ENCODE measurements at places on chromosomes 7 and 10.

DNA sequence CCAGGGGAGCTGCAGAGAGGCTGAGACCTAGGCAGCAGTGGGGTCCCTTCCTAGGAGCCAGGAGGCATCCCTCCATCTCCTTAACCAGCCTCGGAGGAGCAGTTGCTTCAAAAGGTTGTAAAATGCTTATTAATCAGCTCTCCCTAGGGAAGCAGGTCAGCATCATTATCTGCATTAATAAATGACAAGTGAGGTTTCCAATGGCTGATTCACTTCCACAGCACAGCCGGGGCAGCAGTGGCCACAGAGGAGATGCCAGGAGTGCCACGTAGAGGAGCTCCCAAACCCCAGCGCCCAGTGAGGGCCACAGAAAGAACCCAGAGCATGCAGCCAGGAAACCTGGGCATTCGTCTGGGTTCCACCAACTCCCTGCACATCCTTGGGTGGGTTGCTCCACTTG is 8.2 kb upstream of the NPFFR1 start:
- no peak for DNase-seq

DNA sequence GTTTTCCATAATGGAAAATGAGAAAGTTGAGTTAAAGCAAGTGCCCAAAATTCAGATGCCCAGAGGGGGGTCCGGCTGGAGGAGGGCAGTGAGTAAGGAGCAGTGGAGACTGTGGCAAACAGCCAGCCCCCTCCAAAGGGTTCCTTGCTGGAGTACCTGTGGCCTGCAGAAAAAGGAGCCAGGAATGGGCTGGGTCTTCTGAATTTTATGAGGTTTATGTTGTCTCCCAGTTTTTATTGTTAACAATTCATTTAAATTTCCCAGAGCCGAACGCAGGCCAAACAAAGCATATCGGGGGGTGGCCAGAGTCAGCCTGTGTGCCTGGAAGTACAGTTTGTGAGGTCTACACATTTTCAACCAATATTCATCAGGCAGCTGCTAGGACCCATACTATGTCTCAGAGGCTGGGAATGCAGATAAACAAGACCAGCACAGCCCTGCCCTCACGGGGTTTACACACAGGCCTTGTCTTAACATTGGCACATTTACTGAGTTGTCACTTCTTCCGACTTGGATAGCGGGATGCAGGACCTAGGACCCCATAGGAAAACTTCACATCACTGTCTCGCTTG is 12.9 kb upstream of the CSGALNACT2 start:
- no peak for DNase-seq

DNA sequence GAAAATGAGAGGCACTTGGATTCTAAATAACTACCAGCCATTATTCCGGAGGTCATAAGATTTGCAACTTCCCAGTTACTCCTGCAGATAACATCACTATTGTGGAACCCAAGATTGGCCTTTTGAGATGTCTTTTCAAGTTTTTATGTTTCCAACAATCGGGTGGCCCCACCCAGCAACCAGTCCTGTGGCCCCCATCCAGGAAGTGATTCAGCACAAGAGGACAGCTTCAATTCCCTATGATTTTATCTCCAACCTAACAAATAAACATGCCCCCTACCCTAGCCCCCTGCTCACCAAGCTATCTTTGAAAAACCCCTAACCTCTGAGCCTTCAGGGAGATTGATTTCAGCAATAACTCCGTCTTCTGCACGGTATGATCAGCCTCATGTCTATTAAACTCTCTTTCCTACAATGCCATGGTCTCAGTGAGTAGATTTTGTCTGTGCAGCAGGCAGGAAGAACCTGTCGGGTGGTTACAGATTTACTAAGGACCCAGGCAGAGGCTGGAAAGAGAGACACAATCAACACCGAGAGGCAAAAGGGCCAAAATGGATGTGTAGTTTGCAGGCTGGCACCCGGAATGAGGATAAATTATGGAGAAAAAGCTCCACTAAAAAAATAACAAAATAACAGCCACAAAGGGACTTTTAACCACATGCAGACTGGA is 83.9 kb upstream of the UNC5B start:
- DNase-seq: no peak

DNA sequence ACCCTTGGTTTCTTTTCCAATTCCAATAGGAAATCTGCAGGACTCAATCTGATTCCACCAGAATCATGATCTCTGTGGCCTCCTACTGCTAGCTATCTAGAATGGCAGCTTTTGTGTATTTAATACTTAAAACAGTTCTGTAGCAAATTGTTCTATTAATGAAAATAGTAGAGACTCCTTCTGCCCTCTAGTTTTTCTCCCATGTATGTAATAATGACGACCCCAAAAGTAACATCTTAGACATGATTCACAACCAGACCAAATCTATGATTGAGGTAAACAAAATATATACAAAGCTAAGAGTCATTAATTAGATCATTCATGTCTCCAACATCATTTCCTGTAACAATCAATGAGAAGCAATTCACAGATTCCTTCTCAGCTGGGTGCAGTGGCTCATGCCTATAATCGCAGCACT is 259.1 kb upstream of the MKLN1 start:
- DNase-seq: no peak

DNA sequence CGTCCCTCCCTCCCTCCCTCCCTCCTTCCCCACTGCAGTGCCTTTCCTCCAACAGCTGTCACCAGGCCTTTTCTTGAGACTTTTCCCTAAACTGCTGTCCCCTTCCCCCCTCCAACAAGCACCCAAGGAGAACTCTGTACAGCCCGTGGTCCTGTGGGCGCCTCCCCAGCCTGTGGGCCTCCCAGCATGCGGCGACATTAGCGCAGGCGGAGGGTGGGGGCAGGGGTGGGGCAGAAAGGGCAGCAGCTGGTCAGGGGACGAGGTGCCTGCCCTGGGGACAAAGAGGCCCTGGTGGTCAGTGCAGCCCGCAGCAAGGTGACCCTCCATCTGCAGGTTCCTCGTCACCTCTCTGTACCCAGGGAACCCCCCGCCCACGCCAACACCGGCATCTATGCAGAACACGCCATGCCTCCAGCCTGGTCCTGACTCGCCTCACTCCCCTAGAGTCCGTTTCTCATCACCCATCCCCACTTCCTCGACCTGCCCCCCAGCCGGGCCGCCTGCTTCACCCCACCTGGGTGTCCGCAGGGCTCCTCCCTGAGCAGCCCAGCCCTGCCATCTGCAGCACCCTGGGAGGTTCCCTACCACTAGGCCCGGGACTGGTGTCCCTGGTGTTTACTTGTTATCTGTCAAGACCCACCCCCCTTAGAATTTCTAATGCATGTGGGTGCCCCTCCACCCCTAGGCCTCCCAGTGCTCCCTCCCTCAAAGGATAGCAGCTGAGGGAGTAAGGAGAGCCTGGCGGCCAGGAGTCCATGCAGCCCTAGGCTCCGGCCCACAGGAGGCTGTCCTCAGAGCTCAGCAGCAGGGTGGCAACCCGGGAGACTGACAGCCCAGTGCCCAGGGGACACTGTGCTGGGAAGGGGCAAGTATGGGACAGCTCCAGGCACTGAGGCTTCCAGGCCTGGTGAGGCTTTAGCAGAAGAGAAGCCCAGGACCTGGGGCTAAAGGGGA is 147.8 kb downstream of the ARHGAP22 start:
- DNase-seq: no peak

All from substantia nigra (tissue), 51 donors.